ENCODE measurements at places on chromosomes 5 and 9. TPM values are rescaled to one million over a fixed set of nuclear protein-coding genes. Genes with fewer than 3 reads are reported as not detected.

EXOC3 gene
- 47.2 TPM for polyA plus RNA-seq

DMGDH gene
- 19.5 TPM for polyA plus RNA-seq

NUTM2G gene
- 4.0 TPM for polyA plus RNA-seq

TAF11L10 gene
- not detected for polyA plus RNA-seq

PCDHGA1 gene
- 1.2 TPM for polyA plus RNA-seq

ZNF79 gene
- polyA plus RNA-seq = 7.5 TPM

CER1 gene
- 0.89 TPM for polyA plus RNA-seq

PRSS3 gene
- polyA plus RNA-seq = 2.2 TPM

EPB41L4A gene
- polyA plus RNA-seq = 21.0 TPM

SLC36A2 gene
- polyA plus RNA-seq = 7.8 TPM

PTGDS gene
- 66.3 TPM for polyA plus RNA-seq

GRCh38 chr5:140261403-140262171 lies 41.3 kb downstream of the PFDN1 start:
- no peak for DNase-seq

DNA sequence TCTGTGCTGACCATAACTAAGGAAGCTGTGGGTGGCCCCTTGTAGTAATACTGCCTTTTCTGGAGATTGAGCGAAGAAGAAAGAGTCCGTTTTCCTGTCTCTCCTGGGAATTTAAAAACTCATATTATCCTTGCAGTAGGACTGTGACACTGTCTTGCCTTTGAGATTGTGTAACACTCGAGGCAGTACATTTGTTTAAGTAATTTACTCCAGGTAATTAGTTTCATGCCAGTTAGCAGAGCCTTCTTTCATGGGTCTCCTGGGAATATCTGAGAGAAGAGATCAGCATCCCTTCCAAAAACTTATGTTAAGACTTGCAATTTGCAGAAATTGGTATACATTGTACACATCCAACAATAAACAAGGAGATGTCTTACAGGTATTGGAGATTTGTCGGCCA lies 405.6 kb downstream of the DMRT2 start:
- no peak for DNase-seq

DNA sequence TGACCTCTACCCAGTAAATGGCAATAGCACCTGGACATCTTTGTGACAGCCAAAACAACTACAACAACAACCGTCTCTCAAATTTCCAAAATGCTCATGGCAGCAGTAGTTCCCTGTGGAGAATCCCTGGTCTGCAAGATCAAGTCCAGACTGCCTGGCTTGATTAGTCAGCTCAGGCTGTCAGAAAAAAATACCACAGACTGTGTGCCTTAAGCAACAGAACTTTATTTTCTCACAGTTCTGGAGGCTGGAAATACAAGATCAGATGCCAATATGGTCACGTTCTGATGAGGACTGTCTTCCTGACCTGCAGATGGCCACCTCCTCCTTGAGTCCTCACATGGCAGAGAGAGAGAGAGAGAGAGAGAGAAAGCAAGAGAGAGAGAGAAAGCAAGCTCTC lies 52.3 kb upstream of the MOCS2 start:
- DNase-seq = no peak

DNA sequence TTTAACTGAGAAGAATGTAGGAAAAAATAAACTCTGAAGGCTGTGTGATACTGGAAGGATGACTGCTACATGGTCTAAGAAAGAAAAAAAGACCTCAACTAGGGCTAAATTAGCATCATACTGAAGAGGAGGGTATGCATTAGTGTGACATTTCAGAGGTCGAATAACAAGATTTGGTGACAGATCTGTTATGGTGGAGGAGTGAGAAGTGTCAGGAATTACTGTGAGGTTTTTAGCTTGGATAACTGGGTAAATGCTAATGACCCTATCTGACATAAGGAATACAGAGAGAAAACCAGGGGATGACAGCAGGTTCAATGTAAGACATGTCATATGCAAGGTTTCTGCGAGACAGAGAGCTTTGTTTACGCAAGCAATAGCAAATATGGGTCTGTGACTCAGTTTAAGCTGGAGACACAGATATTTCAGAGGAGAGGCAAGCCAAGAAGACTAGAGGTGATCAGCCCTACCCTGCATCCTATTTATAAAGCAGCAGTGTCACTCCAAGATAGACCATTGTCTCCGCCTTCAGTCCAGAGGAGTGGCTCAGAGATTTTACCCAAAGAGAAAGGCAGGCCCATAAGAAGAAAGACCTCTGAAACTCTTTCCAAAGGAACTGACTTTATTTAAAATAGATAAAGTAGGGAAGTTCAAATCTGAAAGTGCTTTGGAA lies 44.3 kb downstream of the FBN2 start:
- DNase-seq = no peak

- no peak for DNase-seq
Observed at GRCh38 chr9:70484232-70485130, 70.0 kb upstream of the KLF9 start.

DNA sequence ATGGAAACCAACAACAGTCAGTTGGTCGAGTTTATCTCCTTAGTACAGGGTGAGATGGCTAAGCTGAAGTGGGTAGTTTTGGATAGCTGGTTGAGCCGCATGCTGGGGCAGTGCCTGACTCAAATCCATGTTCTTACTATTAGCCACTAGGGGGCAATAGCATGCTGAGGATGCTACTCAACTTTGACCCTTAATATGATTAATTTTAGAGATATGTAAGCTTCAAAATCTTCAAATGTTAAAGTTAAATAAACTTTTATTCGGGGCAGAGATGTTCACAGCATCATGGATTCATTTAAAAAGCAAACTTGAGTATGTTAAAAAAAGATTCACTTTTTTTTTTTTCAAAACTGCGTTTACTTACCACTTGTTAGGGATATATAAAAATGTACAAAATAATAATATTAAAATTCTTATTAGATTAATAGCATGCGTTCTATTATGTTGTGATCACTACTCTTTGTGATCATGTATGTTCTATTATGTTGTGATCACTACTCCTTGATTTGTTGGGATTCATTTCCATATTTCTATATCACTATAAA lies 57.0 kb downstream of the C9orf153 start:
- no peak for DNase-seq

- no peak for DNase-seq
Observed at GRCh38 chr5:149381986-149382338, 2.9 kb upstream of the IL17B start.

DNA sequence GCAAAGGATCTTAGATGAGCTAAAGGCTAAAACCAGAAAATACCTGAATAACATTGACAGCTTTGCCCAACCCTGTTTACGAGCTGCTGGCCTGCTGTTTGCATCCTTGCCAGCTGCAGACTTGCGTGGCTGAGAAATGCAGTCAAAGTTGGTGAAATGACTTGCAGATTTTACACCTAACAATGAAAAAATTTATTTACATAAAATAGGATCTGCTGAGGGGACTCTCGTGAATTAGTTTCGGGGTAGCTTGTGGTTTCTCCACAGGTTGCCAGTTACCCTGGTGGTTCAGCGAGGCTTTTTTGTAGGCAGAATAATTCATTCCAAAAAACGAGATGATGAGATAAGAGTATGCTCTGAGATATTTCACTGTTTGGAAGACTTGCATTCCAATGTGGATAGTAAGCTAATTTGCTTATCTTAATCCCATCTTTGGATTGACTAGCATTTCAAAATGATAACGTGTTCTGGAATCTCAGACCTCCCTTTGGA lies 65.7 kb upstream of the FANCC start:
- DNase-seq = no peak

GRCh38 chr5:140806834-140807775 lies at the start of gene PCDHA4:
PCDHA4 (plus strand) TSS chr5:140807068.
- no peak for DNase-seq

- no peak for DNase-seq
Observed at GRCh38 chr9:108239696-108240321, 616.0 kb downstream of the ACTL7B start.

- no peak for DNase-seq
Observed at GRCh38 chr5:149682532-149683075, 47.5 kb upstream of the PPARGC1B start.

- no peak for DNase-seq
Observed at GRCh38 chr5:82151204-82151603, 127.0 kb downstream of the RPS23 start.

DNA sequence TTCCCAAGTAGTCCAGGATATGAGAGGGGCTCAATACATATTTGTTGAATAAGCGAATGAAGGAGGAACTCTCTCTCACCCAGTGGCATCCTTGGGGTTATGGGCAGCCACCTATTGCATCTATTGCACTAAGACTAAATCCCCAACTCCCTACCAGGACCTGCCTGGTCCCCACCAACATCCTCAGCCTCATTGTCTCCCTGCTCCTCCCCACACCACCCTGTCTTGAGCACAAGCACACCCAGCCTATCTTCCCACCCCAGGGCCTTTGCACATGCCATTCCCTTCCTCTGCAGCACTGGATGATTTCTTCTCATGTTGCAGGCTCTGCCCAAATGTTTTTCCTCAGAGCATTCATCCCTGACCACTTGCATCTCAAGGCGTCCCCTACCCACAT lies 133.8 kb downstream of the BARX1 start:
- no peak for DNase-seq

- DNase-seq = peak; percentile 8
Observed at GRCh38 chr5:133754575-133755169, 142.3 kb upstream of the FSTL4 start.

GRCh38 chr9:136578915-136579649 lies 33.2 kb upstream of the NOTCH1 start:
- no peak for DNase-seq

DNA sequence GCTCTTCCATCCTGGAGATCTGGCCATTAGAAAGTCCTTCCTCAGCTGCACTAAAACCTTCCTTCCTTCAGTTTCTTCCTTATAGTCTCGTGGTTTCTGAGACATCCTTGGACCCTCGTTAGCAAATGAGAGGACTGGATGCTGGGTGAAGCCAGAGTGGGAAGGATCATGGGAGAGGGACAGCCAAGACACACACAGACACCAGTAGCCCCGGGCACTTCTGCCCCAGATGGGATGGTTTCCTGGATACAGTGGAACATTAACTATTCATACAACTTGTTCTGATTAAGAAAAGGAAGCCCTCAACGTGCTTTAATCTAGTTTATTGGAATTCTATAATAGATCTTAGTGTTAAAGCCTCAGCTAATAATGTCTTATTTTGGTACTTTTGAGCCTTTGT lies 125.5 kb downstream of the SEC61B start:
- DNase-seq = no peak

DNA sequence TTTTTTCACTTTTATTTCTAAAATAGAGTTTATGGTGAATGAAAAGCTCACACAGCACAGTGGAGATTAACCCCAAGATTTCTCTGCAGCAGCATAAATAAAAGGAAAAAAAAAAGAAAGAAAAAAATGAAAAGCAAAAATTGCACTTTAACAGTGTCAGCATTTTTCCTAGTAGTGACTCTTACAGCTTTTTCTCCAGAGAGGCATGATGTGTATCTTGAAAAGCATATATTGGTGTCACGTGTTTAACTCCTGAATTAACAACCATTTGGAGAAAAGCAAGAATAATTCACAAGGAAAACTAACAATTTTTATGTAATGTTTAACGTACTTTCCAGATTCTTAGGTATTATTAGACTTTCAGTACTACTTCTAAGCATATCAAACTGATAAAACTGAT lies 67.9 kb downstream of the ADGRV1 start:
- DNase-seq = no peak

- DNase-seq = no peak
Observed at GRCh38 chr9:86550401-86550800, 196.2 kb upstream of the TUT7 start.

- no peak for DNase-seq
Observed at GRCh38 chr9:70031141-70031545, 12.5 kb upstream of the MAMDC2 start.

DNA sequence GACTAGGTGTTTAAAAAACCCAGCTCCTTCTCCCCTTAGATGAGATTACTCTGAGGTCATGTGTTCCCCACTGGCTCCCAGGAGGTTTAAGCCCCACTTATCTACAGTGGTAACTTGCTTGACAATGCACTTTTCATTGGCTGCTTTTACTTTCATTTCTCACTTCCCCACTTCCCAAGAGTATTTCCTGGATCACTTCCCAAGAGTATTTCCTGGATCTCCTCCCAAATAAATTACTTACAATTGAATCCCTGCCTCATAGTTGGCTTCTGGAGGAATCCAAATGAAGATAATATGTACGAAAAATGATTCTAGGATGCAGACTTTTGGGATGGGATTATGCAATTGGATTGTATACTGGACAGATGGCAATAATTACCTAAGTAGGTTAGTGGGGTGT lies 47.1 kb upstream of the CHSY3 start:
- DNase-seq = no peak

DNA sequence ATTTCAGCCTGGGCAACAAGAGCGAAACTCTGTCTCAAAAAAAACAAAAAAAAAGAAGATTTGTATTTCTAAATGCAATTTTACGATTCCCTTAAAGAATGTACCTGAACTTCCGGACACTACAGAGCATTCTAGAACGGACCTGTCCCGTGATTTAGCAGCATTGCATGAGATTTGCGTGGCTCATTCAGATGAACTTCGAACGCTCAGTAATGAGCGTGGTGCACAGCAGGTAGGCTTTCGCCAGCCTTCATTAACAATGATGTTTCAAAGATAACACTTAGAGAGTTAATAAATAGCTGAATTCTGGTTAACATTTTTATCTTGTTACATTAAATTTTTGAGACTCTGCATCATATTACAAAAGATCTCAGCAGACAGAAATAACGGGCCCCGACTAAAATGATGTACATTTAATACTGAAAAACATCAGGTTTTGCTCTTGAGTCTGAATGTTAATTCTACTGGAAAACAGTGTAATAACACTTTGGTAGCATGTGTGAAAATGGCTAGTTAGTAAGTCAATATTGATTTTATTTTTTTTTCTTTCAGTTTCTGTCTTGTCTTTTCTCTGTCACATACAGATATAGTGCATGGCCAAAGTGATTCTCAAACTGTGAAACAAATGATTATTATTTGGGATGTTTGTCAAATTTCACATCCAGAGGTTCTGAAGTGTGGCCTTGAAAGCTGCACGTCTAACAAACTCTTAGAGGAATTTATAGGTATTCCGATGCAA lies 23.3 kb downstream of the CCNH start:
- no peak for DNase-seq

DNA sequence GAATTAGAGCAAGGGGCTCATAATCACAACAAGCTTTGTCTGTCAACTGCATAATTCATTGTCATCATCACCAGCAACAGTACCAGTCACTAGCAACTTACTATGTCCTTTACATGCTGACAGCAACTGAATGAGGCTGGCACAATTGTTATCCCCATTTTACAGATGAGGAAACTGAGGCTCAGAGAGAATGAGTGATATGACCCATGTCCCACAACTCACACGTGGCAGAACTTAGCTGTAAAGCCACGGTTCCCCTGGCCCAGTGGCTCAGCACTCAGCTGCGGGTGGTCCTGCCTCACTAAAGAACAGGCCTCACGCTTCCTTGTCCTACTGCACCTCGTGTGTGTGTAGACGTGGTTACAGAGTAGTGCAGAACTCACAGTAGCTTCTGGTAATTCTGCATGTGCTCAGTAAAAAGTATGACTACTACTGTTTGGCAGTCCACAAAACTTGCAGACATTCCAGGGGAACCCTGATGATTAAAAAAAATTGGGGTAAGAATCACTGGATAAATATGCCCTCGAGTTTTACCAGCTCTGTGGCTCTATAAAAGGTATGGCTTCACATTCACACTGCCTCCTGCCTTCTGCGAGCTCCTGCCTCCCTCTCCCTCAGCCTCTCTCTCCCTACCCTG lies 30.2 kb downstream of the AFAP1L1 start:
- DNase-seq = no peak
